ENCODE measurements at places on chromosomes 13 and 19. TPM values are rescaled to one million over a fixed set of nuclear protein-coding genes. Genes with fewer than 3 reads are reported as not detected.

APOC4 gene
- not detected for total RNA-seq

PLK5 gene
- total RNA-seq = not detected

ACP7 gene
- 0.06 TPM for total RNA-seq

PSG11 gene
- total RNA-seq = not detected

BABAM1 gene
- 113 TPM for total RNA-seq

CEACAM7 gene
- not detected for total RNA-seq

All from bladder microvascular endothelial cell (primary cell).